ENCODE measurements at places on chromosomes 6 and 20.

GRCh38 chr6:16704401-16705045 is 56.7 kb downstream of the ATXN1 start:
- no peak for DNase-seq

DNA sequence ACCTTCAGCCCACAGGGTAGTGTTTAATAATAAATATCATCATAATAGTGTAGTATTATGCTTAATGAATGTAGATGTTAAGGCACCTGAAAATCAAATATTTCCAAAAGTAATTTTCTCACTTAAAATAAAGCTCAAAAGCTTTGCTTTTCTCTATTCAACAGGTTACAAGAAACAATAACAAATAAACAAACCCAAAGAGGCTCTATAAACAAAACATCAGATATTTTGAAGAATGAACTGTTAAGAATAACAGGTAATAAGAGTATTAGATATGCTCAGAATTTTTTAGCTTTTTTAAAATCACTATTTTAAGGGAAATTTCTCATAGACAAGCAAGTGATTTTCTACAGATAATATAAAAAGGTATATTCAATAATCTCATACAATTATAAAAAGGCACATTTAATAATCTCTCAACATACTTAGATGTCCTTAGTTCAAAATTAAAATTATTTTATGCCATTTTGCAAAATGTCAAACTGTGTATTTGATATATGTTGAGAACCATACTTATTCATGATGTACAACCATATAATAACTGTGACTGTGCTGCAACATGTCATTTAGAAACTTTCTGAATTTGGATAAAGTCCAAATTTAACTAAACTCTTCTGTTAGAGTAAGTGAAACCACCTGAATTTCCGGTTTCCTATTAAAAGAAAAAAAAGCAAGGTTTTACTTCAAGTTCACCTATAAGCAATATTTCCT is 35.8 kb downstream of the PHIP start:
- no peak for DNase-seq

DNA sequence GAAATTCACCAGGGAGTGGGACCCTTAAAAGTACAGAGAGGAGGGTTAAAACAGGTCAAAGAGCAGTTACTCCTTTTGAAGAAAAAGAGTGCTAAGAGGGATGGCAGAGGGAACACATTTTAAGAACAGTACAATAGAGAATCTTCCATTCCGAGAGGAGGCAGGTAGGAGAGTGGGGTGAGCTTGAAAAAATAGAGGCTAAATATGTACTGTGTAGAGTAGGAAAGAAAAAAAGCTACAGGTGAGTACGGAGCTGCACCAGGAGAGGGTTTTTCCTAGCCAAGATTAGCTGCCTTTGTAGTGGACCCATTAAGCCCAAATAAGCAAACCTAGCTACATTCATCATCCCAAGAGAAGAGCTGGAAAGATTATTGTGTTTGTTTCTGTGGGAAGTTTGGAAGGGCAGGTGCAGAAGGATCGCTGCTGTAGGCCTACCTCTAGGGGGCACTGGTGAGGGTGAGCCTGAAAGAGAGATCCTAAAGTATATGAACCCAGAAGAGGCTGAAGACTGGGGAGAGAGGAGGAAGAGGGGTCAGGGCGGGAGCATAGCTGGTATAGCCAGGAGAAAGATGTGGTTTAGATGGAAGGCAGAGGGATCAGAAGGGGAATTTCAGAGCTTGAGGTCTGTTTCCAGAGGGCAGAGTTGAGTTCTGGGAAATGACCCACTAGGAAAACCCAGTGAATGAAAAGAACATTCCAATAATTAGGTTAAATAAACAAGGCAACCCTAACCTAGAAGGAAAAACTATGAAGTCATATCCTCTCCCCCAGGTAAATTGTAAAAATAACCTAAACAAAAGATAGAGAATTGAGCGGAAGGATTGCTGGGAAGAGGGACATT is 50.2 kb upstream of the HINT3 start:
- DNase-seq: no peak

- DNase-seq: peak; percentile 40
These were observed 11.8 kb upstream of the FOXC1 start for GRCh38 chr6:1597924-1598323.

DNA sequence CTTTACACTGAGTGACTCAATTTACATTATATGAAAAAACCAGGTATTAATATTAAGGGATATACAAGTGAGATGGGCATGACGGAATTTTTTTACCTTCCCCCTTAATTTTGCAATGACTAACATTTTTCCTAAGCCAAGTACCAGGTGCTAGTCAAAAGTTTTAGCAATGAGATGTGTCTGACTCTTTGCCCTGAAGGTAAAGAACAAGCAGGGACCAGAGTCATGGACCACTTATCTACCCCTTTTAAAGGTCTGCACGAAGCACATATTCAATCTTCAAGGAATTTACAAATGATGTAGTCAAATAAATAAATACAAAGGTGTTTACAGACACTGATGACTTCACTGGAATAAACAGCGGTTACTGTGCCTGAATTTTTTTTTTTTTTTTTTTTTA is 1.4 kb downstream of the GLO1 start:
- DNase-seq: peak; percentile 55

GRCh38 chr6:108001696-108002231 is 43.8 kb upstream of the SEC63 start:
- no peak for DNase-seq

Measured in keratinocyte (primary cell).